HS-27A (cell line): ENCODE measurements at places on chromosomes 3 and 15.

- DNase-seq = peak; percentile 79
Observed at GRCh38 chr3:39814007-39814406, 4.6 kb downstream of the MYRIP start.

GRCh38 chr15:66882251-66883020, 180.4 kb downstream of the SMAD6 start:
- DNase-seq = peak; percentile 90

DNA sequence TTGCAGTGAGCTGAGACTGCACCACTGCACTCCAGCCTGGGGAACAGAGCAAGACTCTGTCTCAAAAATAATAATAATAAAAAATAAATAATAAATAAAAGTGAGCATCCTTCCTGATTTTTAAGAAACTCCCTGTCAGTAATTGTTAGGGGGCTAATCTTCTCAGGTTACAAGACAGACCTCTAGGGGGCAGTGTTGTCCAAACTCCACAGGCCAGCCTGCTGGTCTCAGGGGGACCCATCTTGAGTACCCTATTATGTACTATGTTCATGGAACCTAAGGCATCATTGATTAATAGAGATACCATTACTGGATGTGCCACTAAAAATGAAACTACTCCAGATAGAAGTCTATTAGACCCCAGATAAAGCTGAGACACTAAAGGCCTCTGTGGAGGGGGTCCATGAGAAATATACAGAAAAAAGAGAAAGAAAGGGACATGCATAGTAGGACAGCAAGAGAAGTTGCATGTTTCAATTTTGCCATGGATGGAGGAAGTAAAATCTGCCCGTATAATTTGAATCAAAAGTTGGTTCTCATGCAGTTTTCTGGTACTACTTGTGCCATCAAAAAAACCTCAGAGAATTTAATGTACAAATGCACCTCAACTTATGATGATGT, 85.5 kb upstream of the CDV3 start:
- DNase-seq = no peak

GRCh38 chr15:77352887-77353286, 67.0 kb downstream of the PEAK1 start:
- DNase-seq = no peak

DNA sequence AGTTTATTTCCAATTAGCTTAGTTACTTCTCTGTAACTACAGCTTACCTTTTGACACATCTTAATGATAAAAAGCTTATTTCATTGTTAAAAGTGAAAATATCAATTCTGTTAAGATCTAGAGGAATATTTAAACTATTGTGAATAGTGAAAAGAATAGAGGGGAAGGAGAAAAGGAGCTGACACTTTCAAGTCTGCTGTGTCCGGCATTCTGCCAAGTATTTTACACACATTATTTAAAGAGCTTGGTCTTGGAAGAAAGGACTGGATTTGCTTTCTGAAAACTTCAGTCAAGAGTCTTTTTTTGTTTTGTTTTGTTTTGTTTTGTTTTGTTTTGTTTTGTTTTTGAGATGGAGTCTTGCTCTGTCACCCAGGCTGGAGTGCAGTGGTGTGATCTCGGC, 34.8 kb downstream of the CCDC80 start:
- no peak for DNase-seq

DNA sequence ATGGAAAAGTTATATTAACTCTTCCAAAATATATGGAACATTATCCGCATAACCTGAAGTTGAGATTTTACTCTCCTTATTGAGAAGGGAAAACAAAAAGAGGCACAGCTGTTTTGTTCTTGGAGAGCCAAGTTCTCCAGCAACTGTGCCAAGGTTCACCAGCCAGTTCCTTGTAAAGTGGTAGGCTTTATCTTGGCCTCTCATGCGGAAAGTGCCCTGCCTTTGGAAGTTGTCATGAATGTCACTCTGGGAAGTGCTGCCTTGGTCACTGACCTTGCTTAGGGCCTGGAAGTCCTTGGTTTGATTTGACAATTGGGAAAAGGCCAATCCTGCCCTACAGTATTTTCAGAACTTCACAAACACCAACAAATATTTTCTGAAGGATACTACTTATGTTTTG, 44.2 kb upstream of the THRB start:
- no peak for DNase-seq

GRCh38 chr3:131714585-131715220, 211.9 kb upstream of the MRPL3 start:
- DNase-seq = no peak

DNA sequence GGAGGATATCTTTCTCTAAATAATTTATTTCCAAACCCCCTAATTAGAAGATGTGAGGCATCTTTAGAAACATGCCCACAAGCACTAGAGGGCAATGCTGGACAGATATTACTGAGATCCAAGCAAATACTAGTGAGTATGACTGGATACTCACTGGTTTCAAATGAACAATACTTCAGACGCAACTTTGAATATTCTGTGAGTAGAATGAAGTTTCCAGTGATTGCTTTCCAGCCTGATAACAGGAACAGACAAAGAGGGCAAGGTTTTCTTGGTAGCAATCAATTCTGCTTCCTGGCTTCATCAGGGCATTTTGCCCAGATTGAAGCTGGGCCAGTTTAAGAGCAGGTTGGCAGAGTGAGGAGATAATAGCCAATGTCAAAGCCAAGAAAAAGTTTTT, 442.6 kb upstream of the PDZRN3 start:
- DNase-seq = no peak

DNA sequence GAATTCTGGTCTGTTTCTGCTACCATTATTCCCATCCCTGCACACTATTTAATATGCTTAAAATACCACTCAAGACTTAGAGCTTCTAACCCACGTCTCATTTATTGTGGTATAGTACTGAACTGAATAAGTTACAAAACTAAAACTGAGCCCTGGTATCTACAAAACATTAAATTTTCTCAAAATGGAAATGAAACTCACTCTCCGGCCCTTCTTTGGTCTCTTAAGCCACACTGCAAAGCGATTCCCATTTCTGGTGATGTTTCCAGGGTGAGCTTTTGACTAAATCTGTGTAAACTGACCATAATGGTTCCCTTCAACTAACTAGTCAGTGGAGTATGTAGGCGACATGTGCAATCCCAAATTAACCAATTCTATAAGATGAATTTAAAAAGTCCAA, 18.6 kb downstream of the KPNA4 start:
- no peak for DNase-seq

GRCh38 chr3:13280811-13281506, 139.2 kb downstream of the NUP210 start:
- no peak for DNase-seq

- no peak for DNase-seq
Observed at GRCh38 chr3:176795891-176796290, 401.4 kb downstream of the TBL1XR1 start.

DNA sequence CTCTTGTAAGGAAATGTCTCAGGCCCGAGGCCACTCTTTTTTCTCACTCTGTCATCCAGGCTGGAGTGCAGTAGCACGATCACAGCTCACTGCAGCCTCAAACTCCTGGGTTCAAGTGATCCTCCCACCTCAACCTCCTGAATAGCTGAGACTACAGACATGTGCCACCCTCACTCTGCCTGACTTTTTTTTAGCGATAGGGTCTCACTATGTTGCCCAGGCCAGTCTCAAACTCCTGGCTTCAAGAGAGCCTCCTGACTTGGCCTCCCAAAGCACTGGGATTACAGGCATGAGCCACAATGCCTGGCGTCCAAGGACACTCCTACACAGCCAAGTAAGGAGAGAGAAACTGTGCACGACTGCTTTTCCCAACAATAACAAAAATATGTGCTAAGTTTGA, 7.6 kb downstream of the ZNF445 start:
- DNase-seq = no peak

DNA sequence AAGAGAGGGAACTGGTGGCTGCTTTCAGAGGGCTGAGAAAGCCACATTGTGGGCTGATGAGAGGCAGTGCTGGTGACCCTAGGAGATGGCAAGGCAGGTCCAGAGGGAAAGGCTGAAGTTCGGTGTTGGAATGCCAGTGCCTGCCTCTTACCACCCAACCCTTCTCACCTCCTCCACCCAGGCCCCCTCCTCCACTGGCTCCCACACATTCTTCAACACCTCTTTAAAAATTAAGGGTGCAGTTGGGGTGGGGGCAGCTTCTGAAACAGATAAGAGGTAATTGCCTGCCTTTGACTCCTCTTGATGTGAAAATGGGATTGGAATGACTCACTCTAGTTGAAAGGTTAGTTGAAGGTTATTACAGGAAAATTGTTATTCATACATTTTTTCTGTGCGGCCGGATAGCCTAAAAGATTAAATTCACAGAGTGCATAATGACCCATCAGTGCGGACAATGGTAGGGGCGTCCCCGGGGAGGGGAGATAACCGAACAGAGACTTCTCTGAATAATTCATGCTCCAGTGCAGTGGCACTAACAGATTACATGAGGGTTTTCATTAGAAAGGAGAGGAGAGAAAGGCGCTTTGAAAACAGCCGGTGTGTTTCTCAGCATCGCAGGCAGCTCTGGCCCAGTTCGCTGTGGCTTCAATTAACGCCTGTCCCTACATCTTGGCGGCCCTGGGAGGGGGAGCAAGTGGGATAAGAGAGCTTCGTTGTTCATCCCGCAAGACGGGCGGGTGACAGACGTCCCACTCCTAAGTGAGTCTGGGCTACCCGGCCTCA, 212.4 kb downstream of the TLE3 start:
- DNase-seq = no peak

- DNase-seq = no peak
Observed at GRCh38 chr3:189598530-189599225, 32.5 kb upstream of the TP63 start.

DNA sequence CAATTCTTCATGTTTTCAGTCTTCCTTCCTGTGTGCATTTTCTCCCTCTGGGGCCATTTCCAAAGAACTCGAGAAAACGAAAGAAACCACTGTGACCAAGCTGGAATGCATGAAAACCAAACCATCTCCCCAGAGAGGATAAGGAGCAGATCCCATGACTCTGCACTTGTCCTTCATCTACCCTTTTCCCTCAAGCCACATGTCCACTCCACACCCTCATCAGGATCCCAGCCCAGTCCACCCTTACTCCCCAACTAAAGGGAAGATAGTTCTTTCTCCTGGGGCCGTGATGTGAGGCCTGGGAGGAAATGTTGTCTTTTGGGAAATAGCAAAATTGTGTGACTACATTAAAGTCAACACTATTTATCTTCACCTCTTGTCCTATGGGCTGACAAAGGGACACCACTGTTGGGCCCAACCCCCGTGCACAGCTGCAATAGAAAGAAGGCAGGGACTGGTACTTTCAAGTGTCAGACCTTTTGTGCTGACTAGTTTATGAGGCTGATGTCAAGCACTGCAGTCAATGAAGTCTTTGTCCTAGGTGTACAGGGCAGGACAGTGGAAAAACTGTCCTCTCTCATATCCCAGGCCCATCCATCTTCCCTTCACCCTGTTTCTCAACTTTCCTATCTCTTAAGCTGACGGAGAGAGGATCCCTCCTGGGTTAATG, 487.1 kb upstream of the NR2F2 start:
- DNase-seq = no peak

DNA sequence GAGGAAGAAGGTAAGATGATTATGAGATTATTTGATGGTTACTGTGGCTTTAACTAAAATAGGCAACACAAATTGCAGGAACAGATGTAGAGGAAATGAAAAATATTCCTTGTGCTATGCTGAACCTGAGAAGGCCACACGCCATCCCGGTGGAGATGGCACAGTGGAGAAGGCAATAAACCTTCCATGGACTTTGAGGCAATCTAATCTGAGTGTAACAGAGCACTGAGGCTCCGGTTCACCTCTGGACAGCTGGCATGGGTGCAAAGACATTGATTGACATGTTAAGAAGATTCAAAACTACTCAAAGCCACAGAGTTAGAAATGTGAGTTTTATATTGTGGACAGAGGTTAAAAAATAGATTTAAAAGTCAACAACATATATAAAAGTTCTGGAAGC, 535.7 kb downstream of the AGBL1 start:
- DNase-seq = no peak

DNA sequence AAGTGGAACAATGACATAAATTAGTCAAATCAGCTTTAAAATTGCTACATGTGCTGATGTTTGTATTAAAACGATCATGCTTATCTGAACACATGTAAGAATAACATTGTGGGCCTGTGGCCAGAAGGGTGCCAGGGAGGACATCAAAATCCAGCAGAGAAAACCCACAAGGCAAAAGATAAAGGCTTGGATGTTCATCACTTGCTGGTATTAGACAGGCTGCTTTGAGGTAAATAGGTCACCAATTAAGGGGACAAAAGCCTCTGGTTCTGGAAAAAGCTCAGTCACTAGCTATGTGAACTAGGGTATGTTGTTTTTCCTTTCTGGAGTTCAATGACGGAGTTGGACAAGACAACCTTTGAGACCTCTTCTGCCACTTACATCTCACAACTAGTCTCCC, 74.4 kb upstream of the TMEM108 start:
- DNase-seq = no peak

DNA sequence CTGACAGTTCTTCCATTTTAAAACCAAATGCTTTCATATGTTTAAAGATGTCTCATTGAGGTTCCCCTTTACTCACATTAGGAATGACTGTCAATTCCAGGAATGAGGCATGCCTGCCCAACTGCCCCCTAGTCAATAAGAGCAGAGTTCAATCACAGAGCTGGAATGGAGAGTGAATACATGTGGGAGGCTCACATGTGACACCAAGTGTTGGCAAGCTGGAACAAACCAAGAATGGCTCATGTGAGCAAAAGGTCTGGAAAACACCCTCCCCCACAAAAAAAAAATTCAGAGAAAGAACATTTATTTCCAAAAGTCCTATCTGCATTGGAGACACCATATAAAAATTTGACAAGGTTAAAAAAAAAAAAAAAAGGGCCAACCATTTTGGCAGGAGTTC, 3.7 kb downstream of the PBRM1 start:
- DNase-seq = no peak

DNA sequence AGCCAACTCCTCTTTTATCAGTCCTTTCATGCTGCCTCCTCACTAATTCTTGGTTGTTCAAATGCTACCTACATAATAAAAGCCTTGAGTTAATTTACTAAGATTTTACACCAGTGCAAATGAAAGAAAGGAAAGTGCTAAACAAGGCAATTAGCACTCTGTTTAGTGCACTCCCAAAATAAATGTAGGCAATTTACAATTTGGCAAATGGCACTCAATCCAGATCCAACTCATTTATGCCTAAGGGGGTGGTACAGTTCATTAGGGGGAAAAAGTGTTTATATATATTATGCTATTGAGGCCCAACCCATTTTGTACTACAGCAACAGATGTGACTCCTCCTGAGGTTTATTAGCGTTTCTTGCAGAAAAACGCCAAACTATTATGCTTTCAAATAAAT, 370.1 kb downstream of the NR2F2 start:
- DNase-seq = no peak

DNA sequence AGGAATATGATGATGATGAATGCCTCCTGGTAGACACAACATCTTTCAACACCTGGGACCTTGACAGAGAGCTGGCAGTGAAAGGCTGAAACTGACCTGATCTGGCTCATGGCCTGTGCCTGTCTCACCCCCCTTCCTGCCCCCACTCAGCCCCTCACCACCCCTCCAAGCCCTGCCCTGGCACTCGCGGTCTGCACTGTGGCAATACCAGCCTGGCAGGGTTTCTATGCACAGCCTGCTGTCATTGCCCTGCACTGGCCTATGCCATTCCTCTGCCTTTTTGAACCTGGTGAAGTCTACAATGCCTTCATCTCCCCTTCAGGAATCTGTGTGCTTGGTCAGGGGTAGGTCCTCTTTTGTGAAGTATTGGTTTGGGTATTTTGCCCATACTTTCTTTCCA, 56.5 kb downstream of the ACAD9 start:
- DNase-seq = no peak
